Activated T-cell treated with anti-CD3 and anti-CD28 coated beads, Interleukin-2, amount 50 U/mL, for 48 hours (primary cell): ENCODE measurements at places on chromosomes 3 and 15.

DNA sequence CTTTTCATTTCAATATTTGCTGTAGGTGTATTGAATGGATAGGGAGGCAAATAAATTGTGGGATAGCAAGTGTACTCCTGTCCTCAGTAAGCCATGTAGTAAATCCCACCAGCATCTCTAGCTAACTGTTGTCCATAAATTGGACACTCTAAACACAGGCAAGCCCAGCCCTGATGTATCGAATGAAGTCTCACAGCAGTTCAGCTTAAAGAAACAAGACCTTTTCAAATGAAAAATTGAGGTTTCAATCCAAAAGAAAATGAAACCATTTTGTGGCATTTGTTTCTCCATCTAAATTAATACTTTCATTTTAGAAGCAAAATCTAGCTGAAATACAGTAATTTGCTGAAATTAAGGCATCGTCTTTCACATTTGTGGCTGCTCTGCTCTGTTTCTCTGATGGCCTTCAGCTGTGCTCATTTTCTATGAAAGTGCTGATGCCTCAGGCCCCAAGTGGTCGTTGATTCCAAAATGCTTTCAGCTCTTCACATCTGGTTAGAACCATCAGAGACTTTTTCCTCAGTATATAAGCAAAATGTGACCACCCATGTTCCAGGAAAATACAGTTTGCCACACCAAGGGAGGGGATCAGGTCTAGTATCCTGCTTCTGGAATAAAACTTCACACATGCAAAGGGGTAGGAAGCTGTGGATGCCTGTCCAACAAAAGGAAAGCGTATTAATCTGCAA, 245.0 kb downstream of the ZMAT3 start:
- no peak for DNase-seq

DNA sequence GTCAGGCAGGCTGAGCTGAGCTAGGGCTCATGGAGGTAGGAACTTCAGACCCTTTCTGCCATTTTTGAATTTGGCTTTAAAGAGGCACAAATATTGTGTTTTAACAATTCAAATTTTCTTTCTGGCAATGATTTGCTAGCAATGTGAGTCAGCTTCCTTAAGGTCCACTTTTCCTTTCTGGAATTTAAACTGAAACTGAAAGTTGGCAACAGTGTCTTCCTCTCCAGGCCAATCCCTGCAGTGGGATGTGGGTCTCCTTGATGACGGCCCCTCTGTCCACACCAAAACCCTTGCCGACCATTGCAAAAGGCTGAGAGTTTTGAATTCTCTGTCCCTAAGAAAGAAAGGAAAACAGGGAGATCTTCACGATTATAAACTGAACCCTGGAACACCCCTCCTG, 27.1 kb downstream of the RPSA start:
- no peak for DNase-seq

DNA sequence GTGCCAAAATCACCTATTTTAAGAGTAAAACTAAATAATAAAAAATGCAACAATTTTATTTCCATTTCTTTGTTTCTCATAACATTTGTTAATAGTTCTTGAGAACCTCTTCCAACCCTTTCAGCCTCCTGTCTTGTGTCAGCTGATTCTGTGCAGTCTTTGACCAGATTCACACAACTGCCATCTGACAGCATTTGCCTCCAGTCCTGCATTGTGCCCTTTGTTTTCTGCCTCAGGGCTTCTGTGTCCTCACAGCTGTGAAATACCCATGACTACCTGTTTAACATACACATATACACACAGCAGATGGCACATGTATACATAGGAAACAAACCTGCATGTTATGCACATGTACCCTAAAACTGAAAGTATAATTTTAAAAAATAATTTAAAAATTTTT, 13.2 kb upstream of the CNTN6 start:
- DNase-seq: no peak

DNA sequence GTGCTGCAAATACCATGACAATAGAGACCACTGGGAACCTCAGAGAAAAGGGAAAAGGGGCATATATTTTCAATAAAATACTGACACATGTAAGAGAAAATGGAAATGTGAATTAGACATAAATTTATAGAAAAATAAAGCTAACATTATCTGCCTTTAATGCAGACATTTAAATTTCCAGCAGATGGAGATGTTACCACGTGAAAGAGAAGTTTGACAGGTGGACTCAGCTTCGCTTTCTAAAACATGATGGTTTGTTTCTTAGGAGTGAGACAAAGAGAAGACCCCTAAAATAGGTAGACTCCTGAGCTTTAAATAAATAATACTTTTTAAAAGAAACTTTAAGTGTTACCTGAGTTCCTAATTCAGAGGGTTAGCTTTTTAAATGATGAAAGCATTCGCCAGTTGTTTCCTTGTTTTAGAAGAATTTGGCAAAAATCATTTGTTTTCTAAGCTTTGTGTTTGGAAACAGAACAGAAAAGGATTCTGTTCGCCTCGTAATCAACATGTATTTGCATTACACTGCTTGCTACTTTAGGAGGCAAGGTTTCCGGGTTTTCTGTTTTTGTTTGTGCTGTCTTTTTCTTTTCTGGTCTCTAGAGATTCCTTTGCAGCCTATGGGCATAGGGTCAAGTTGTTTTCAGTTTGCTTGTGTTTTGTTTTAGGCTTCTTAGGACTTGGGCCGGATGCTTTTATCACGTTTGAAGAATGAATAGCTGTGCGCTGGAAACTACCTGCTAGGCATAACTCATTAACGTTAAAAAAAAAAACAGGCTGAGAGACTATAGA, 271.4 kb downstream of the THSD4 start:
- no peak for DNase-seq

DNA sequence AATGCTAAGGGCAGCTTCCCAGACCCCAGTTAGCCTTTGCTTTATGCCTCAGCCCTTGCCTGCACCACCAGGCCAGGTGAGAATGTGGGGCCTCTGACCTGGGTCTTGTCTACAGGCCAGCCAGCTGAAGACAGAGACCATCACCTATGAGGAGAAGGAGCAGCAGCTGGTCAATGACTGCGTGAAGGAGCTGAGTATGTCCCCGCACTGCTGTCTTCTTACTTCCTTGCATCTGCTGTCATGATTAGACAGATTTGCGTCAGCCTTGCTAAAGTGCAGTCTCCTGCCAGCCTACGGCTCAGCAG, 74.6 kb downstream of the CCK start:
- DNase-seq: no peak

- DNase-seq: no peak
These were observed 5.4 kb upstream of the CCDC174 start for GRCh38 chr3:14646131-14646573.

DNA sequence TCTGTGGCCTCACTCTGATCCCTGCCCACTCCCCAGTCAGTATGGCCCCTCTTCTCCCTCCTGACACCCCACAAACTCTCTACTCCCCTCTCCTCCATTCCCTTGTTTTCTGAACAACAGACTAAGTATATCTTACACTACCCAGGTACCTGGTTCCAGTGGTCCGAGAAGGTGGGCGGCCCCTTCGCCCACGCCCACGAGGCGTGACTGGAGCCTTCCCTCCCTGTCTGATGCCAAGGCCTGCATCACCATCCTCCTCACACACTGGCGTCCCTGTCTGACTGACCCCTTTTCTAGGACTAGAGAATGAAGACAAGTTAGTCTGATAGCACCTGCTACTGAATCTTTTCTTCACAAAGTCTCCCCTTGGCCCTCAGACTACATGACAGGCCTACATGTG, 50.0 kb downstream of the TUBGCP4 start:
- DNase-seq: no peak

DNA sequence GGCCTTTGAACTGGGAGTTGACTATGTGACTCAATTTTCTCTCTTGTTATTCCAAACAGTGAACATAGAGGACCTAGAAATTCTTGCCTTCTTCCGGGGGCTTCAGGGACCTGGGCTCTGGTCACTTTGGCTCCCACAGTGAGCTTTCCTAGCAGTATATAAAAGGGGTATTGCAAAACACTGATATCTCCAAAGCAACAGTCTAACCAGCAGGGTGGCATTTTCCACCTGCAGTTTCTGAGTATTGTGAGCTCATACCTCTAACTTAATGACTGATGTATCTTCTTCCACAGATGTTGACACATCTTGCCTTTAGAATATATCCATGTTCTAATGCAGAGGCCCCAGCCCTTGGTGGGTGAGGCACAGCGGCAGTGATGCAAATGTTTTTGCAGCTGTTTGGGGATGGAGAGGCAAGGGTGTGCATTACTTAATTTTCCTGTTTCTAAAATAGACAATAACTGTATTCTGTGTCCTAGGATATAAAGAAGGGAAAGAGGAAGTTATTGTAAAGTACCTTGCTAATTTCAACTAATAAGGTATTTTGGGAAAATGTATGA, 45.7 kb upstream of the ADGRG7 start:
- DNase-seq: no peak

GRCh38 chr3:144127700-144128099, 156.1 kb downstream of the DIPK2A start:
- DNase-seq: no peak

DNA sequence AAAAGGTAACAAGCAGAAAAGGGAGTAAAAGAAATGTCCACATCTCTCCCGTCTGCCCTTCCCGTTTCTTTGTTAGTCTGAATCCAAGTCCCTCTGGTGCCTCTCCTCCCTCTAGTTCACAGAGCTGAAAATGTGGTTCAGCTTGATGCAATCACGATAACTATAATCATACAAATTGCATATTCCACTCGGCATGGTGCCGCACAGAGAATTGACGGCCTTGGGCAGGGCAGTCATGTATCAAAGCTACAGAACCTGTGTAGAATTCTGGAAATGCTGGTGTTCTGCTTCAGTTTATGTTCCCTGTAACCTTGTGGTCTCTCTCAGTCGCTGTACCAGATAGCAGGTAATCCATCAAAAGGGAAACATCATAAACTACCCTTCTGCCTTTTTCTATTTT, 562.9 kb upstream of the CBLB start:
- DNase-seq: no peak

DNA sequence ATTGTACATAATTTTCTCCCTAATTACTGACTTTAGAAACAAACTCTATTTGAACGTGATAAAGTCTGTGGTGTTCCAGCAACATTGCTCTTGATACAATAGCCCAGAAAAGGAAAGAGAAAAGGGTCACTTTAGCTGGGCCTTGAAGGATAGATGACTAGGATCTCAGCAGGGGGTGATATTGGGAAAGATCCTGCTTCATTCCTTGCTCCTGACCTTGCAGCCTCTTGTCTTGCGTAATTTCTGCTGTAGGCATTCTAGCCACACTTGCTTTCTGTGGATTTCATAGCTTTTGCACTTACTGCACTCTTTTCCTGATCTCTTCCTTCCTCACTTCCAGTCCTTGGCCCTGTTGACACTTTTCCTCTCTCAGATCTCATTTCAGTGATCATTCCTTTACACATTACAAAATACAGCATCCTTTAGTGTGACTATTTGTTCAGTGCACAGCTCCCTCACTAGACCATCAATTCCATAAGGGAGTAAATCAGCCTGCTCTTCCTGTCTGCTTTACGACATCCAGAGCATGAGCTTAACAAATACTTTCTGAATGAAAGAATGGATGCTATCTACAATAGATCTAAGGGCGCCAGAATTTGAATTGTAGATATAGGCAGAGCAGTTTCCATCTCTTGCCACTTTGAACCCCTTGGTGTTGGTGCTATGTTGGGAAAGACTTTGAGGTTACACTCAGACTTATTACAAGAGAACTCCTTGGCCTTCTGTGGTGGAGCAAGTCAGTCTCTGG, 559.6 kb upstream of the MDFIC2 start:
- no peak for DNase-seq

DNA sequence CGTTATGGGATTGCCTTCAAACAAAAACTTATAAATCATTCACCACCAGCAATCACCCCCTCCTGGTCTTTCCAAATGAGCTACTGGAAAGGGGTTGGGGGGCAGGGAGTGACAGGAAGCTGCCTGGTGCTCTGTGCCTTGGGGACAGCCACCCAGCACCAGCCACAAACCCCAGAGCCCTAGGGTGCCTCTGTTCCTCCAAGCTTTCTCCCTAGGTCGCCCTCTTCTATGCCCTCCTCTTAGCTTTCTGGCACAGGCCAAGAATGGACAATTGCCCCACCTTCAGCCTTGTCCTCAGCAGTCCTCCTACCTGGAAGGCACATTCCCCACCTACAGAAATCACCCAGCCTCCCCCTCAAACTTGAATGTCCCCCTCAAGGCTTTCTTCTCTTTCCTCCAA, 3.3 kb downstream of the OXTR start:
- no peak for DNase-seq

GRCh38 chr3:197132916-197133530, 103.4 kb upstream of the MELTF start:
- no peak for DNase-seq

GRCh38 chr3:175956964-175957363, 1097.8 kb downstream of the NAALADL2 start:
- no peak for DNase-seq

DNA sequence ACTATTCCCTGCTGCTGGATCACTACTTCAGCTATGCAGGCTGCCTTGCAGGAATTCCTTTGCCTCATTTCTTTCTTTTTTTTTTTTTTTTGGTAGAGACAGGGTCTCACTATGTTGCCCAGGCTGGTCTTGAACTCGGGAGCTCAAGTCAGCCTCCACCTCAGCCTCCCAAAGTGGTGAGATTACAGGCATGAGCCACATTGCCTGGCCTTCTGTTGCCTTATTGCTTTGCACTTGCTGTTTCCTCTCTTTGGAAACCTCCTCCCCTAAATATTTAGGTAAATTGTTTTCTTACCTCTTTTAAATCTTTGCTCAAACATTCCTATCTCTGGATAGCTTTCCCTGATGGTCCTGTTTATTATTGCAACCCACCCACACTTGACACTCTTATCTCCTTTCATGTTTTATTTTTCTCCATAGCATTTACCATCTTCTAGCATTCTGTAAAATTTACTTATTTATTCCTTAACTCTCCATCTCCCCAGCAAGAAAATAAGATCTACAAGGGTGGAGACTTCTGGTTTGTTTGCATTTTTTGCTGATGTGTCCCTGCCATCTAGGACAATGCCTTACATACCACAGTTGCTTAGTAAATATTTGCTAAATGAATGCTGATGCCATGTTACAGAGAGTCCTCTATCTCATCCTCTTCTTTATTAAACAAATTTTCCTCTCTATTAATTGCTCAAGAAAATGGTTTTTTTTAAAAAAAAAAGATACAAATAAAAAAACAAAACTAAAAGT, 134.8 kb downstream of the P2RY1 start:
- DNase-seq: no peak

GRCh38 chr3:53044711-53045517, 959 bp downstream of the SFMBT1 start:
- DNase-seq: peak; percentile 68

DNA sequence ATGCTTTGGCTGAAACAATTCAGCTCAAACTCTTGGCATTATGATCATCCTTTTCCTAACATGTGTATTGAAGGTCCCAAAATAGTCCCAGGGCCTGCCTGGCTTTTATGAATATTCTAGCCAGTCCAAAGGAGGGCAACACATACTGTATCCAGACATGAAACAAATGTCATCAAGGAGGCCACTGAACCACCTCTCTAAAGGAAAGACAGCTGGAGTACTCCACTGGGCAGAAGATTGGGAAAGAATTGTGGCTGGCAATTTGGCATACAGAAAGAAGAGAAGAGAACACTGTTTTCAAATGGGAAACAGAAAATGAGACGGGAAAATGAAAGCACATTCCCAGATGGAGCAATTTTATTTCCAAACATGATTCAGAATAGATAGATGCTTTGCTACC, 80.6 kb downstream of the NCEH1 start:
- no peak for DNase-seq
